ENCODE measurements at places on chromosomes 11 and 22. TPM values are rescaled to one million over a fixed set of nuclear protein-coding genes. Genes with fewer than 3 reads are reported as not detected.

The SGSM1 gene
- total RNA-seq = 2.2 TPM

The LRRC56 gene
- total RNA-seq = 0.19 TPM

The RAD9A gene
- 12.6 TPM for total RNA-seq

The TMEM138 gene
- 16.8 TPM for total RNA-seq

The OR8G5 gene
- total RNA-seq = 0.83 TPM

The GAL3ST1 gene
- 3.2 TPM for total RNA-seq

DNA sequence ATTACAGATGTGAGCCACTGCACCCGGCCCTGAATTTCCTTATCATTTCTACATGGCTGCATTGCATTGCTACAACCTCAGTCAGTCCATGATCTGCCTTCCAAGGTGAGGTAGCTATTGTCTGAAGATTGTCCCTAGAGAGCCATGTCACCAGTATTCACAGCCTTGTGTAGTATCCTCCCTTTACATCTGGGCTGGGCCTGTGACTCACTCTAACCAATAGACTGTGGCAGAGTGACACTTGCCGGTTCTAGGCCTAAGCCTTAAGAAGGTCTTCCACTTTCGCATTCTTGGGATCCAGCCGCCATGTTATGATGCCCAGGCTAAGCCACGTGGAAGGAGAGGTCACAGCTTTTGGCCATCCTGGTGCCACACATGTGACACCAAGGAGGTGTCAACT is 10.1 kb upstream of the PLEKHB1 start:
- no peak for DNase-seq

DNA sequence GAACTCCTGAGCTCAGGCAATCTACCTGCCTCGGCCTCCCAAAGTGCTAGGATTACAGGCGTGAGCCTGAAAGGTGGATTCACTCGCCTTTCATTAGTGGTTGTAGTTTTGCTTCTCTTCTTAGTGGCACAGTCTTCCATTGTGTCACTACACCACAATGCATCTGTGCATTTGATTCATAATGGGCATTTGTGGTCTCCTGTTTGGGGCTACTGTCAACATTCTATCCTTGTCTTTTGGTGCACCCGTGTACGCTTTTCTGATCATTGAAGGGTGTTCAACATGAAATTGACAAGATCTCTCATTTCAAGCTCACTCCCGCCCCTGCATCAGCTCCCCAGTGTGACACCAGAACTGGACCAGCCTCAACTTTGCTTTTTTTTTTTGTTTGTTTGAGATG is 2.0 kb upstream of the SYT12 start:
- no peak for DNase-seq

GRCh38 chr22:25739659-25740344 is 2.2 kb upstream of the MYO18B start:
- DNase-seq = no peak

- DNase-seq = no peak
Observed at GRCh38 chr22:38144025-38144405, 33.5 kb upstream of the BAIAP2L2 start.

GRCh38 chr22:35128637-35129036 is 62.7 kb downstream of the ISX start:
- DNase-seq = no peak

- no peak for DNase-seq
Observed at GRCh38 chr11:32947978-32948377, 55.4 kb downstream of the QSER1 start.

DNA sequence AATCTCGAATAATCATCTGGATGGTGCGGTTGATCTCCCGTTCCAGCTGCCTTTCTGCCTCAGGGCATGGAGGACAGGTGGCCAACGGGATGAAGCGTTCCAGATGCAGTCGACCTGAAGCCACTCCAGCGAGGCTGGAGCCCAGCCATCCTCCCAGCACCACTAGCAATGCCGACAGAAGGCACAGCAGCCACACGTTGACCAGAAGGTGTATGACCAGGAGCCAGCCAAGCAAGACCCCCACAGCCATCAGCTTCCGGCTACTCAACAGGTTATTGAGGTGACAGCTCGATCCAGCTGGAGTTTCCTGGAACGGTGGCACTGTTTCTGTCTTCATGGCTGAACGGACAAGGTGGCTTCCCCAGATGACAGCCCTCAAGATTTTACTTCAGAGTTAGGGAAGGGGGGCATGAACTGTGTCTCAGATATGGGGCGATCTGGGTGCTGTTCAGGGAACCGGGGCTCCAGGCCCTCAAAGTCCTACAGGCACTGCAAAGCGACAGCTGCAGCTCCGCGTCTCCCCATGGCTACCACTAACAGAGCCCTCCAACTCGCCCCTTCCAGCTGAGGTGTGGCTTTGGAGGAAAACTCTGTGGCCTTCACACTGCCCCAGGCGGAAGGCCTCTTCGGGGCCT is 559 bp downstream of the SNX19 start:
- no peak for DNase-seq

DNA sequence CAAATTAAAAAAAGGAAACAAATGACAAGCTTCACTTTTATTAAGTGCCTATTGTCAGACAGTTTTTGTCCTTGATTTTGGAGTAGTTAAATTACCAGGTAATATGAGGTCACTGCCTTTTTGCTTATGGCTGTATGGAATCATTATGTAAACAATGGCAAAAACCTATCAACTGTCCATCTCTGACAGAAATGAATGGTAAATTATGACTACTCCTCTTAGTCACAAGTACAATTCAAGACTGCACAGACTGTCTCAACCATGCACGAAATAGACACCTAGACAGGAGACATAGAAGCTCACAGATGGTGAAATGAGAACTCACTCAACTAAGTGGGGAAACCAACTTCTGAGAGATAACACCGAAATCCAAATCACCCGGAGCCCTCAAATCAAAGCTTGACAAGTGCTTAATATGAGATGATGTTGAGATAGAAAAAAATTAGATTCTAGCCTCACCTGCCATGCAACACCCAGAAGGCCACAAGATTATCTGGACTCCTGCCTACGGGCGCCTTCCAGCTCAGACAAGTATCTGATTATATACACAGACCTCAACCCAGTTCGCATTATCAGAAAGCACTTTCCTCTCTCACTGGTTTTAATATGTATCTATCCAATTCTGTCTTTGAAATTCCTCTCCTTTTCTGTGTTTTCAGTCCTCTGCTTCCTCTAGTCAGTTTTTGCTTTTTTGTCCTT is 199.3 kb downstream of the CADM1 start:
- no peak for DNase-seq

- no peak for DNase-seq
Observed at GRCh38 chr11:45538939-45539338, 126.5 kb downstream of the CHST1 start.

- DNase-seq = no peak
Observed at GRCh38 chr11:1547467-1548098, 24.5 kb downstream of the DUSP8 start.

- no peak for DNase-seq
Observed at GRCh38 chr11:97140885-97141494, 751.2 kb downstream of the JRKL start.

DNA sequence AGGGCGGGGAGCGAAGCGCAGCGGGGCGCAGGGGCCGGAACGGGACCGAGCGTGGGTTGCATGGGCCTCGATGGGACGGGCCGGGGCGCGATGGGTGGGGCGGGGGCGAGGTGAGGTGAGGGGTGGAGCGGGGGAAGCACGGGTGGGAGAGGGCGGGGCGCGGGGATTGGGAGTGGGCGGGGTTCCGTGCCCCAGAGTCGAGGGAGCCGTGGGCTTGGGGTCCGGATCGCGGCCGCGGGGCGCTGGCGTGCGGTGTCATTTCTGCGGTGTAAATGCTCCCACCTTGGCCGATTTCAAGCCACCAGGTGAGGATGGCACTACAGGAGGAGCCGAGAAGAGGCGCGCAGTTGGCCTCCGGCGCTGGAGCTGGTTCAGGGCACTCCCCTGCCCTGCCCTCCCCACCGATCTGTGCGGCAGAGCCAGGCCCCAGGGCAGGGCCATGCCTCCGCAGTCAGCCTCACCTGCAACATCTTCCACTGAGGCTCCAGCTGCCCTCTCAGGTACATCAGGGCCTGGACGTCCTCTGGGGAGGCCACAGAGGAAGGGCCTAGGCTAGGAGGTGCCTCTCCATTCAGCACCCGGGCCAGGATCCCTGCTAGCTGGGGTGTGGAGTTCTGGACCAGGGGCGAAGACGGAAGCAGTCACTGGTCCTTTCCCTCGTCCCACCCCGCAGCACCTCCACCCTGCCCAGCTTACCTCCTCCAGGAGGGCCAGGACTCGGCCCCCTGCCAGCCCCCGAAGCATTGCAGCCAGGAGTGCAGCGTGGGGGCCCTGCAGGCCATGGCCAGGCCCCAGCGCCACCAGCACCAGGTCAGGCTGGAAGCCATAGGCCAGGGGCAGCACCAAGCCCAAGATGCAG is 620 bp upstream of the TUBGCP6 start:
- no peak for DNase-seq

DNA sequence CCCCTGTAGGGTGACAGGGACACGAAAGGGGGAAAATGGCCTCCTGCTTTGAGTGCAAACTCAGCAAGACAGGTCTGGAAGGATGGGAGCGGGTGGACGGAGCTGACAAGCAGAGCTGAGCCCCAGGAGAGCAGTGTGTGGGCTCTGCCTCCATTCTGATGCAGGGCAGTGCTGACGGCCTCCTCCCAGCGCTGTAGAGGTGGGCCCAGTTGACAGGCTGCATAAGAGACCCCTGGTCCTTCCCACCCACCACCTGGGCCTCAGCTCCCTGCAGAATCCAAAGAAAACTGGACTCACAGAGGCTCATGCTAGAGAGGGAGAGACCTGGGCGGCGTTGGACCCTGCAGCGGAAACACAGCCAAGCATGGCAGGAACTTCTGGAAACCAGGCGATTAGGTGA is 1113.4 kb downstream of the BRD1 start:
- DNase-seq = no peak

DNA sequence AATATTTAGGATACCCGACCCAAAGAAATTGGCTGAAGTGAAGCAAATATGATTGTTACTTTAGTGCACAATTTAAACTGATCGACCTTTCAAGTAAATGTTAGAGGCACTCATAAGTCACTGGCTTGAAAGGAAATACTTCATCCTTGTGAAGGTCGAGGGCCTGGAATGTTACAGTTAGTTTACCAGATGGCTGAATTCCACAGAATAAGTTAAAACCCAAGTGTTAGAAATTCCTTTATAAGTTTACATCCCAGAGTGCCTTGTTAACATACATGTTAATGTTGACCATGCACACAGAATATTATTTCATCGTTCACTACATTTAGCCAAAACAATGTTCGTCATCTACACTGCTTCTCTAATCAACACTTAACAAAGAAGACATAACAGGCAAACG is 235.5 kb upstream of the ANO3 start:
- no peak for DNase-seq

Data from esophagus muscularis mucosa (tissue), 4 donors.